ENCODE measurements at places on chromosomes 7 and 10. TPM values are rescaled to one million over a fixed set of nuclear protein-coding genes. Genes with fewer than 3 reads are reported as not detected.

Gene MUC12
- 8.7 TPM for total RNA-seq

Gene FOXP2
- total RNA-seq: 1.7 TPM

DNA sequence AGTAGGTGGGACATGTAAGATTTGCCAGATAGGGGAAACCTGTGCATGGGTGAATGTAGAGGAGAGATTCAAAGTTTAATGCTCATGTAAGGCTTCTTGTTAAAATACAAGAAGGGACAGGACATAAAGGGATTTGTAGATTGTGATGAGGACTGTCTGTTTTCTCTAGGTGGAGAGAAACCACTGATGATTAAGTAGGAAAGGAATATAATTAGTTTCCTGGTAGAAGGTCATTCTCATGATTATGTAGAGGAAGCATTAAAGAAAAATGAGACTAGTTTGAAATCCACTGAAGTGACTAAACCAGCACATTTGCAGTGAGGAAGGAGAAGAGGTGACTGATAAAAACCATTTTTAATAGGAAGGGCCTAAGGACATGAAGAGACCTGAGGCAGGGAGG, 19.6 kb upstream of the MACC1 start:
- peak; percentile 36 for DNase-seq

DNA sequence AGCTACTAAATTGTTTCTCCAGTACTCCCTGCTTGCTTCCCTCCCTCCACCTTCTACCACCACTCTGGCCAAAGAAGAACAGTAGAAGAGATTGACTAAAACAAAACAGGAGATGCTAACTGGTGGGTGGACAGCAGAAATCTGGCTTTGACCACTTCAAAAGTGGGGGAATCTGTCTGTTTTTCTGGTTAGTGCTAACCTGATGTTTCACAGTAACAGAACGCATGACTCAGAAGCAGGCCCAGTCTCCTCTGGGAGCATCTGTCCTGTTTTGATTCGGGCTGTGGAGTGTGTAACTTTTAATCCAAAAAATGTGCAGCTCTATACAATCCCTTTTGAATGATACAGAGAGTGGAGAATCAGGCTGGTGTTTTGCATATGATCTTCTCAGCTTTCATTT, 32.7 kb upstream of the ZNF438 start:
- no peak for DNase-seq

All from Daoy (cell line).